Vagina (tissue), 2 donors: ENCODE measurements at places on chromosomes 16 and 17. TPM values are rescaled to one million over a fixed set of nuclear protein-coding genes. Genes with fewer than 3 reads are reported as not detected.
A peak's percentile ranks its signal among the peaks of the same experiment; 100 is the strongest.

DNA sequence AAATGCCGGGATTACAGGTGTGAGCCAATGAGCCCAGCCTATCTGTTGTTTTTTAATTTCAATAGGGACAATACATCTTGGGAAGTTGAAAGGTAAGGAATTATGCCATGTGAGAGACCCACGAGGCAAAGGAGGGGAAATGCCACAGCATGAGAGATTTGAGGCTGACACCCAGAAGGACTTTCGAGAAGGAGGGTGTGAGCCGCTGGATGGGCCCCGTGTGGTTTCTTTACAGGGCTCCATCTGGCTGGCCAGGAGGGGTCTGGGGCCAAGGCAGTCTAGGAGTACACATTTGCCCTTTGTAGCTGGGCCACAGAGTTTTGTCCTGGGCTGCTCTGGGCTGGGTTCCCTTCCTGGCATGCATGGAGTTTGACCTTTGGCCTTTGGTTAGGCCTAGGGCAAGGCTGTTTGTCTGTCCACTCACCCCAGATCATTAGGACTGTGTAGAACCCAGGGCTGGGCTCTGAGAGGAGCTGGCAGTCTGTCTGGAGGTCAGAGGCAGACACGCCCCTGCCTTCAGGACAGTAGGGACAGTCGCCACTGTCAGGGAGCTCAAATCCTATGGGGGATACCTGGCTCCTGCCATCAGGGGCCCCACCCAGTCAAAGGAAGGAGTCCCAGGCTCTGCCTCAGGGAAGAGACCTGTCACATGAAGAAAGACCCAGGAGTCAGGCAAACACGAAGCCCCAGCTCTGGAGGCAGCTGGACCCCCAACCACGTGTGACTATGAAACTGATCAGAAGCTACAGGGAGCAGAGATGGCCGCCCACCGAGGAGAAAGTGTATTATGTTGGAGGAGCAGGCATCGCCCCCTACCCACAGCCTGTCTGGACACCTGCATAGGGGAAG is 24.2 kb upstream of the NXPH3 start:
- H3K36me3 ChIP-seq = no peaks in the 10 kb centered on the region
- no peaks in the 10 kb centered on the region for H3K27me3 ChIP-seq
- H3K4me1 ChIP-seq = peaks cover 21% of the 10 kb centered on the region
- H3K4me3 ChIP-seq = no peak overlapping the region
- H3K27ac ChIP-seq = no peak overlapping the region

DNA sequence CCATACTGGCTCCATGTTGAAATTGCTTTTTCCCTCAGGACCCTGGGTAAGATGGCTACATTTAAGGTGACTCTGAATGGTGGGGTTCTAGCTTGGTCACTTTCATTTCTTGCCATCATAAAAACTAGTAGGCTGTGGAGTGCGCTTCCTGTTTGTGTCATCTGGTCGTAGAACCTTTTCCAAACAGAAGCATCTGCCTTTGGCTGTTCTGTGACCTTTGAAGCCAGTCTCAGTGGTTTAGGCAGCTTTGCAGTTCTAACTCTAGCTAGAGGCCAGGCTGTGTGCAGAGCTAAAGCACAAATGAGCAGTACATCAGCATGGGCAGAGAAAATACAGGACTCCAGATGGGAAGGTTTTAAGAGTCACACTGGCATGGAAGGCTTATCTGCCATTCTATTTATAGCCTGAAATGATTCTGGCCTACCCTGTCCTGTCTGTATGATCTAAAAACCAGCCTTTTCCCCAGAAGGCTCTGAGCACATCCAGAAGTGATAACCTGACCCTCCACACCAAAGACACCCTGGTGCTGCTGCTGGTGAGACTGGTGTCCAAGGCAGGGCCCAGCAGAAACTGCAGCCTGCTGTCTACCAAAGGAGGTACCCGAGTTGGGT is 8.6 kb downstream of the ESRP2 start:
- H3K4me1 ChIP-seq = no peaks in the 10 kb centered on the region
- H3K4me3 ChIP-seq = no peak overlapping the region
- no peaks in the 10 kb centered on the region for H3K36me3 ChIP-seq

- no peaks in the 10 kb centered on the region for H3K4me1 ChIP-seq
- no peak overlapping the region for H3K4me3 ChIP-seq
- DNase-seq = no peak
- H3K27me3 ChIP-seq = no peaks in the 10 kb centered on the region
- no peaks in the 10 kb centered on the region for H3K36me3 ChIP-seq
- no peak overlapping the region for H3K27ac ChIP-seq
These were observed 42.4 kb upstream of the HOXB13 start for GRCh38 chr17:48770954-48771353.

DNA sequence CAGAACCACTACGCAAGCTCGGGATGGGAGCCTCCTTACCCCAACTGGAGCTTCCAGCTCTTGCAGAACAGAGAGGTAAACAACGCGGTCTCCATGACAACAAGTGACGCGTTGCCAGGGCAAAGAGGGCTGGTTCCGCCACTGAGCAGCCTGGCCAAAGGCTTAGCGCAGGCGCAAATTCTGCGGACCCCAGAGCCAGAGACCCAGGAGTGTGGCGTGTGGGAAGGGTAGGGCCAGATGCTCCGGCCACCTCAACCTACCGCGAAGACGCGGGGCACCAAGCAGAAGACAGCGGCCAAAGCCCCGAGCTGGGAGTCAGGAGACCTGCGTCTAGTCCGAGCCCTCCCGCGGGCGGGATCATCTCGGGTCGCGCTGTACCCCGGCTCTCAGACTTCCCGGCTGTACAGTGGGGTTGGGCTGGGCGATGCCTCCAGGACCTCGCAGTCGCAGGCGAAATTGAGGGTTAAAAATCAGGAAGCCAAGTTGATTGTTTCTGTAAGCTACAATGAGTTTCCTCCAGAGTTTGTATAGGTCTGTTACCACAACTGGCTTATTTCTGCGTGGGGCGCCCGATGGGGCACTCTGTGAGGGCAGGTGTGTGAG is at the start of gene TEKT1:
TSS of gene TEKT1 (minus strand) at position 69 of the 603 bp plus-strand sequence. CDS start 1,353 bp downstream, outside the sequence.
- no peak within 1 kb of the TSS for H3K27ac ChIP-seq
- H3K4me3 ChIP-seq = no peak within 1 kb of the TSS
- H3K36me3 ChIP-seq = no peaks in the 10 kb centered on the region
- H3K4me1 ChIP-seq = peaks cover 8% of the 10 kb centered on the region

GRCh38 chr16:17544785-17545184 is 74.0 kb upstream of the XYLT1 start:
- no peak overlapping the region for H3K27ac ChIP-seq
- H3K4me3 ChIP-seq = no peak overlapping the region
- H3K36me3 ChIP-seq = no peaks in the 10 kb centered on the region
- no peak for DNase-seq

- no peak overlapping the region for H3K4me3 ChIP-seq
- no peaks in the 10 kb centered on the region for H3K27me3 ChIP-seq
- no peaks in the 10 kb centered on the region for H3K36me3 ChIP-seq
- H3K4me1 ChIP-seq = no peaks in the 10 kb centered on the region
These were observed 561.2 kb upstream of the C16orf82 start for GRCh38 chr16:26505496-26505895.

- H3K4me3 ChIP-seq = peak within 1 kb of the TSS; percentile 38
- no peaks in the 10 kb centered on the region for H3K36me3 ChIP-seq
- peaks cover 67% of the 10 kb centered on the region for H3K4me1 ChIP-seq
- no peak for DNase-seq
- peak within 1 kb of the TSS; percentile 84 for H3K27ac ChIP-seq
These were observed at the start of gene CCL2 for GRCh38 chr17:34254651-34255380. TSS of gene CCL2 (plus strand) at chr17:34255285. CDS start at chr17:34255350, 65 bp downstream.

- H3K27ac ChIP-seq = no peak overlapping the region
- H3K36me3 ChIP-seq = no peaks in the 10 kb centered on the region
- DNase-seq = no peak
- H3K27me3 ChIP-seq = peaks cover 5% of the 10 kb centered on the region
These were observed 19.5 kb upstream of the RAP1GAP2 start for GRCh38 chr17:2776589-2777241.

DNA sequence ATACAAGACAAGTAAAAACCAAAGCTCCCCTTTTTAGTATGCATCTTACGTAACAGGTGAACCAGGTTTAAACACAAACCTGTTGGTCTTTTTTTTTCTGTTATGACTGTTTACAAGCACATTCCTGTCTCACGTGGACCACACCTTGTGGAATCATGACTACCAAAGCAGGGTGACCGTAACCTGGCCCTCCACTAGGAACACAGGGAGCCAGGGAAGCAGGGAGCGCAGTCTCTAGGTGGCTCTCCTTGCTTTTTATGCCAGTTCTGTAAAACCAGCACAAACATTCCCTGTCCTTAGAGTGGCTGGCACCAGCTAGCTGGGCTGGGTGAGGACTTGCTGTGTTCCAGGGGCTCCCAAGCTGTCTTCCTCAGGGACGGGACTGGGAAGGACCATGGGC is 44.1 kb downstream of the DDX19A start:
- peak overlapping the region; percentile 54 for H3K27ac ChIP-seq
- DNase-seq = no peak
- H3K4me1 ChIP-seq = peaks cover 20% of the 10 kb centered on the region
- H3K36me3 ChIP-seq = peaks cover 16% of the 10 kb centered on the region
- no peaks in the 10 kb centered on the region for H3K27me3 ChIP-seq

- H3K27ac ChIP-seq = no peak overlapping the region
- no peak for DNase-seq
- H3K4me3 ChIP-seq = no peak overlapping the region
- H3K4me1 ChIP-seq = no peaks in the 10 kb centered on the region
- H3K36me3 ChIP-seq = no peaks in the 10 kb centered on the region
These were observed 26.1 kb upstream of the DHRS7B start for GRCh38 chr17:21100636-21101035.

- H3K4me3 ChIP-seq = no peak overlapping the region
- no peak for DNase-seq
- no peaks in the 10 kb centered on the region for H3K4me1 ChIP-seq
- H3K36me3 ChIP-seq = no peaks in the 10 kb centered on the region
These were observed 259.0 kb downstream of the IRX3 start for GRCh38 chr16:54027558-54027957.

Gene CDH1
- total RNA-seq = 116 TPM

Gene IL17C
- not detected for total RNA-seq

Gene RNF227
- 2.9 TPM for total RNA-seq

Gene ZMYND15
- not detected for total RNA-seq

Gene ENGASE
- 13.8 TPM for total RNA-seq

Gene ATXN1L
- 15.0 TPM for total RNA-seq
